ENCODE measurements at places on chromosomes 11 and 22.

GRCh38 chr11:59776210-59777066, 21.3 kb downstream of the STX3 start:
- DNase-seq = no peak

DNA sequence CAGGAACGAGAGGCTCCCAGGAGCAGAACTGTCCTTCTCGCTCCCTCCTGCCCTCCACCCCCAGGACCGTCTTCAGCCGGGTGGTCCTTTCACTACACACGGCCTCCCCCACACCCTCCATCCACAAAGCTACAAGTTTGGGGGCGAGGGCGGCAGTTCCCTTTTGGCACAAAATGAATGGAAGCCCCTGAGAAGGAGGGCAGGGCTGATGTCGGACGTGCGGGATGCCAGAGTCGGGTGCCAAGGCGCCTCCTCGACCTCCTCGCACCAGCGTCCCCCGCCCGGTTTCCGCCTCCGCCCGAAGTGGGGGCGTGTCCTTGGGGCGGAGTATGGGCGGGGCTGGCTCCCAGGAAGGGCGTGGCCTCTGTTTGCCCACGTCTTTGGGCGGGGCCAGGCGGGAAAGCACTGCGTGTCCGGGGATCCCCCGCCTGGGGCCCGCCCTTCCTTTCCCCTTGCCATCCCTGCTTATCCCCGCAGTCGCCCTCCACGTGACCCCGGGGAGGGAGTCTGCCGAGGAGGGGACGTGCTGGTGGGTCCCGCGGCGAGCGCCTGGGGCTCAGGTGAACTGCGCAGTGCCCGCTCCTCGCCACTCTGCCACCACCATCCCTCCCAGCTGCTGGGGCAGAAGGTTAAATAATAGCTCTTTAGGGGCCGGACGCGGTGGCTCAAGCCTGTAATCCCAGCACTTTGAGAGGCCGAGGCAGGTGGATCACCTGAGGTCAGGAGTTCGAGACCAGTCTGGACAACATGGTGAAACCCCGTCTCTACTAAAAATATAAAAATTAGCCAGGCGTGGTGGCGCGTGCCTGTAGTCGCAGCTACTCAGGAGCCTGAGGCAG, 937 bp upstream of the EFEMP2 start:
- peak; percentile 99 for DNase-seq

- no peak for DNase-seq
Measured at GRCh38 chr22:38925571-38926041, 31.8 kb upstream of the APOBEC3A start.

GRCh38 chr22:24984122-24984521, 31.6 kb downstream of the KIAA1671 start:
- no peak for DNase-seq
